Ovary (tissue), 10 donors: ENCODE measurements at places on chromosomes 6 and 20. TPM values are rescaled to one million over a fixed set of nuclear protein-coding genes. Genes with fewer than 3 reads are reported as not detected.

Gene PLTP
- 85.7 TPM for polyA plus RNA-seq

Gene NCOA5
- polyA plus RNA-seq: 35.6 TPM

Gene ZBTB46
- polyA plus RNA-seq: 12.2 TPM

Gene THBD
- 7.3 TPM for polyA plus RNA-seq

Gene TSHZ2
- 40.2 TPM for polyA plus RNA-seq

Gene NNAT
- 0.30 TPM for polyA plus RNA-seq

Gene PAK5
- 0.47 TPM for polyA plus RNA-seq

Gene OR2B2
- not detected for polyA plus RNA-seq

Gene PNLDC1
- 1.1 TPM for polyA plus RNA-seq

Gene TINAG
- polyA plus RNA-seq: not detected

Gene PRRT1
- polyA plus RNA-seq: 16.3 TPM

Gene BMP6
- 28.1 TPM for polyA plus RNA-seq

Gene DLK2
- 0.33 TPM for polyA plus RNA-seq

Gene SAMD10
- polyA plus RNA-seq: 0.50 TPM

Gene CCDC28A
- polyA plus RNA-seq: 25.3 TPM

Gene CLPSL2
- not detected for polyA plus RNA-seq

Gene CDSN
- polyA plus RNA-seq: not detected

Gene CYP39A1
- polyA plus RNA-seq: 15.2 TPM

Gene LGSN
- not detected for polyA plus RNA-seq

Gene CRIP3
- polyA plus RNA-seq: 1.8 TPM

Gene GPR63
- polyA plus RNA-seq: 2.5 TPM

Gene RIPPLY2
- 0.40 TPM for polyA plus RNA-seq

Gene MUC22
- not detected for polyA plus RNA-seq

Gene TMEM200A
- 31.1 TPM for polyA plus RNA-seq

Gene MDFI
- 24.0 TPM for polyA plus RNA-seq

Gene GFRA4
- polyA plus RNA-seq: 0.22 TPM

Gene CFAP61
- polyA plus RNA-seq: 0.12 TPM

Gene ENPP4
- 6.5 TPM for polyA plus RNA-seq
